GM12891 (cell line): ENCODE measurements at places on chromosomes 6 and 20.

DNA sequence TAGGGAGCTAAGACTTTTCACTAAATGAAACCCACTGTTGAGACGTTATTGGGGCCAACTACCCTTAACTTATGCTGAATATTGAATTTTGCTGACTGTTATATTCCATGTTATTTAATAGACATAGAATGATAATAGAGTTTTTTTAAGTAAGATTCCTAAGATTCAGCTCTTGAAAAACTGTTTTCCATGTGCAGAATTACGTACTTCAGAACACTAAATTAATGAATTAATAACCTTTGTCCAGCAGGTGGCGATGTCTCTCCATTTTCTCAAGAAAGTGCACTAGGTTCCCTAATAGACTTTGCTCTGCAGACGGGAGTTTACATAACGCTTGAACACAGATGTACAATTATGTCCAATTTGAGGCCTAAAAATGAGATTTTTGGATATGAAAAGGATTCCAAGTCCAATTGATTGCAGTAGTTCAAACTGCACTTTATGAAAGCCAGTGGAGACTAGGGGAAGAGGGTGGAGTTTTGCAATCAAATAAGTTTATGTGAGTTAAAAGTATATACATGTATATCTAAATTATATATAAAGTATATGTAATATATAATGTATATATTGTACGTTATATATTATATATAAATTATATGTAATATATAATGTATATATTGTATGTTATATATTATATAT, 282.1 kb downstream of the UST start:
- no peak for DNase-seq

DNA sequence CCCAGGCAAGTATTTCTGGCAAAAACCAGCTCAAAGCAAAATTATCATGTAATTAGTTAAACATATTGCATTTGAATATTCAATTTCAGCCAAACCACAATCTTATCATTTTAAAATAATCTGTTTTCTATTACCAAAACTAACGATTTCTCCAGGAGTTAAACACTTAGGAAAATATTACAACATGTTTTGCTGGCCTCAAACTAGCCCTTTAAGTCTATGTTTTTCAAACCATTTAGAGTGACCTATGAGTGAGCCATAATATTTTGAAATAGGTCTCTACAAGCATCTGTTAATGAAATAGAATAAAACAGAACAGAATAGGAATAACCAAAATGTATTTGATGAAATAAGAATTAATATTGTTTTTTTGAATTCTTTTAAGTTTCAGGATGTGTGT, 370.9 kb downstream of the COL12A1 start:
- no peak for DNase-seq

DNA sequence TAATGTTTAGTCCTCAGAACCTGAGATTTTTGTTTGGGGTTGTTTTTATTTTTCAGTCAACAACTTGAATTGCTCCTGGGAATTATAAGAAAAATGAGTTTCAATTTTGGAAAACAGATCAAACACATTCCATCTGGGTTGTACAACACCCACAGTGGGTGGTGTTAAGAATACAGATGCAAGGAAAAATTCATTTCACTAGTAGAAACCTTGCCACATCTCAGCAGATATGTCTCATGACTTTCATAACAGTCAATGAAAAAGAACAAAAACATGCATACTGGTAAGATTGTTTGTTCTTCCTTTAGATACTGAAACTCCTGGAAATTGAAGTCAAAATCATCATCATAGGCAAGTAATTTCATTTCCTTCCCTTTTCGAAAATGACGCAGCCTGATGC, 78.9 kb downstream of the MOXD1 start:
- no peak for DNase-seq

DNA sequence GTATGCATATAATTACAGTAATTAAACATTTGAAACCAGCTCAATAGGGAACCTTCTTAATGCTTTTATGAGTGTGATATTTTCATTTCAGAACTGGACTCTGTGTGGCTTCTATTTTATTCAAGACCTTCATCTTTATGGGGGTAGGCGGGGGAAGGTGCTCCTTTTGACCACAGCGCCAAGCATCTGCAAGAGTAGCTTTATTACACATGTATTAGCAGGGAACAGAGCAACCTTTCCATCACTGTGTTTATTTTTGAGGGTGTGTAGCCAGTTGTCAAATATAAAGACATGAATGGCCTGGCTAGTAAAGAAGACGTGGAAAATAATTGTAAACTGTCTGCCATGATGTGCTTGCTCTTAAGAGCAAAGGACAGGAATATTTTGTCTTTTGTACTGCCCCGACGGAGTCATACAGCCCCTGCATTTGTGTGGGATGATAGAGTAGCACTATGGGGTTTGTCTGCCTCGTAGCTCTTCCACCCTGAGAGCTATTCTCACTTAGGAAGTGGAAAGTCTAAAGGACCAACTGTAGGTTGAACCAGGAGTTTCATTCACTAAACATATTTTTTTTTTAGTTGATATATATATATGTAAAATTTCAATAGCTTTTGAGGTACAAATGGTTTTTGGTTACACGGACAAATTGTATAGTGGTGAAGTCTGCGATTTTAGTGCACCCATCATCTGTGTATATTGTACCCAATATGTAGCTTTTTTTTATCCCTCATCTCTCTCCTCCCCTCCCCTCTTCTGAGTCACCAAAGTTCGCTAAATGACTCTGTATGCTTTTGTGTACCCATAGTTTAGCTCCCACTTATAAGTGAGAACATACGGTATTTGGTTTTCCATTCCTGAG, 91.2 kb downstream of the CARMIL1 start:
- DNase-seq = no peak

DNA sequence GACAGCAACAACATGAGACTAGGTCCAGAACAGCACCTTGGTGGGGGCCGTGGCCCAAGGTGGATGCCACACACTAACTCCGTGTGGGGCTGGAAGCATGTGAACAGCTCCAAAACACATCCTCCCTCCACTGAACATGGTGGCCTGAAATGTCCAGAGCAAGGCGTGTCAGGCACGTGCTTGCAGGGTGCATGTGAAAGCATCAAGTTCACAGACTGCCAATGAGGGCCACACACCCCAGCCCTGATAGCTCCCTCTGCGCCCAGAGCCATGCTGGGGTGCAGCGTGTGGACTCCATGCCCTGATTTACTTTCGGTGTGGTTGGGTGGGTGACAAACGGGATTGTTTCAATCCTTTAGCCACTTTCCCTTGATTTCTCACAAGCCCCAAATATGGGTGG, 20.1 kb upstream of the RPP40 start:
- DNase-seq = no peak
